Foreskin fibroblast (primary cell): ENCODE measurements at places on chromosomes 5 and 9.

- DNase-seq: peak; percentile 47
Measured at GRCh38 chr5:122311961-122312590, at the start of gene SNCAIP. Gene SNCAIP, plus strand, starts transcription at chr5:122312237. Its CDS starts 78,898 bp downstream, at chr5:122391135.

- DNase-seq: peak; percentile 53
Measured at GRCh38 chr9:2192356-2192979, 177.3 kb downstream of the SMARCA2 start.

DNA sequence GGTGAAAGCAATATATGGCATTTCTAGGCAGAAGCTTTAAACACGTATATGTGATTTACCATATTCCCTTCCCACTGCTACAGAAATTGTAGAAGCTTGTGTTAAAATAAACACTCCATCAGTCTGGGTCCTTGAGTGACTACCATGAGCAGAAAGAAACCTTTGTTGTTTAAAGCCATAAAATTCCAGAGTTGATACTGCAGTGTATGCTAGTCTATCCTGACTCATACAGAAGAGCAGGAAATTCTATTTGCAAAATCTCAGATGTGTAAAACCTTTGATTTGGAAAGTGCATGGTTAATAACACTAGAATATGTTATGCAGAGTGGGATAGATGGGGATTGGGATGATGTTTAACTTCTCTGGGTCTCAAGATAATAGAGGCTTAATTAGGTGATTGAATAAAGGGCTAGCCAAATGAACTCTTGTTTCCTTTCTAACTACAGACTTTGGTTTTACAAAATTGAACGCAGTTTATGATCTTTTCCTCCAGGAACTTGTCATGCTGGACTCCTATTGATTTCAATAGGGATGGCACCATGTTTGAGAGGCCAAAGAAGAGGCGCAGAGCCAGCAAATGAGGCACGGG is 282.7 kb upstream of the VLDLR start:
- DNase-seq: no peak

DNA sequence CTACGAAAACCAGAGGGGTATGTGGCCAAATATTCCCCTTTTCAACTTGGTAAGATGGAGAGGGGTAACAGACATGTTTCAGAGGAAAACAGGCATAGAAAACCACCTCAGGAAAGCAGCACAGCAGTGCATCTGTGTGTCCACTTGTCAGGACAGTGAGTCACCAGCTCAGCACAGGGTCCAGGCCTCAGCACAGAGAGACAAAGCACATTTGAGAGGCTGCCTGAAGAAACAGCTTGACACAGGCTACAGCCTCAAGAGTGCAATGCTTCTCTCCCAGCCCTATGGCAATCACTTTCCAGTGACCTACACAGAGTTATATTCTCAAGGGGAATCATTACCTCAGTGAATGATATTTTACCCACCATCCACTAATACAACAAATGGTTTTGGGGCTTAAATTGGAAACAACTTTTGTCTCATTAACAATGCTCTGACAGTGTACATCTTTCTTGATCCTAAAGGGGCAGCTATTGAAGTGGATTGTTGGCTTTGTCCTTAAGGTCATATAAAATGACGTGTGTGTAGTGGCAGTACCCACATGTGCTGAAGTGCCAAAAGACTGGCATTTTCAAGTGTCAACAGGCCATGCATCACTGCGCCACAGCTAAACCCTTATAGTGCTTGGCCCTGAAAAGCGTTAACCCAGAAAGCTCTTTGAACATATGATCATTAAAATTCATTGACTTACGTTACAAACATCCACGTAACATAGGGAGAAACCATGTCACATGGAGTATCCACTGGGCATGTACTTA is 46.4 kb downstream of the ERMP1 start:
- peak; percentile 45 for DNase-seq

DNA sequence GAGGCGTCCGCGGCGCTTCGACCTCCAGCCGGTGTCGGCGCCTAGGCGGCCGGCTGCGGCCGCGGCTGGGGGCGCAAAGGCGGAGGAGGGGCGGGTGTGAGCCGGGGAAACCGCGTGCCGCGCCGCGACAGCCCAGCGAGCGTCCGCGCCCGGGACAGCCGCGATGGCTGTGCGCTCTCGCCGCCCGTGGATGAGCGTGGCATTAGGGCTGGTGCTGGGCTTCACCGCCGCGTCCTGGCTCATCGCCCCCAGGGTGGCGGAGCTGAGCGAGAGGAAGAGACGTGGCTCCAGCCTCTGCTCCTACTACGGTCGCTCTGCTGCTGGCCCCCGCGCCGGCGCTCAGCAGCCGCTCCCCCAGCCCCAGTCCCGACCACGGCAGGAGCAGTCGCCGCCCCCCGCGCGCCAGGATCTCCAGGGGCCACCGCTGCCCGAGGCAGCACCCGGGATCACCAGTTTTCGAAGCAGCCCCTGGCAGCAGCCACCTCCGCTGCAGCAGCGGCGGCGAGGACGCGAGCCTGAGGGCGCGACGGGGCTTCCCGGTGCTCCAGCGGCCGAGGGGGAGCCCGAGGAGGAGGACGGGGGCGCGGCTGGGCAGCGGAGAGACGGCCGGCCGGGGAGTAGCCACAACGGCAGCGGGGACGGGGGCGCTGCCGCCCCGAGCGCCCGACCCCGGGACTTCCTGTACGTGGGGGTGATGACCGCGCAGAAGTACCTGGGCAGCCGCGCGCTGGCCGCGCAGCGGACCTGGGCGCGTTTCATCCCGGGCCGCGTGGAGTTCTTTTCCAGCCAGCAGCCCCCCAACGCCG is 605 bp downstream of the CHSY3 start:
- peak; percentile 14 for DNase-seq

DNA sequence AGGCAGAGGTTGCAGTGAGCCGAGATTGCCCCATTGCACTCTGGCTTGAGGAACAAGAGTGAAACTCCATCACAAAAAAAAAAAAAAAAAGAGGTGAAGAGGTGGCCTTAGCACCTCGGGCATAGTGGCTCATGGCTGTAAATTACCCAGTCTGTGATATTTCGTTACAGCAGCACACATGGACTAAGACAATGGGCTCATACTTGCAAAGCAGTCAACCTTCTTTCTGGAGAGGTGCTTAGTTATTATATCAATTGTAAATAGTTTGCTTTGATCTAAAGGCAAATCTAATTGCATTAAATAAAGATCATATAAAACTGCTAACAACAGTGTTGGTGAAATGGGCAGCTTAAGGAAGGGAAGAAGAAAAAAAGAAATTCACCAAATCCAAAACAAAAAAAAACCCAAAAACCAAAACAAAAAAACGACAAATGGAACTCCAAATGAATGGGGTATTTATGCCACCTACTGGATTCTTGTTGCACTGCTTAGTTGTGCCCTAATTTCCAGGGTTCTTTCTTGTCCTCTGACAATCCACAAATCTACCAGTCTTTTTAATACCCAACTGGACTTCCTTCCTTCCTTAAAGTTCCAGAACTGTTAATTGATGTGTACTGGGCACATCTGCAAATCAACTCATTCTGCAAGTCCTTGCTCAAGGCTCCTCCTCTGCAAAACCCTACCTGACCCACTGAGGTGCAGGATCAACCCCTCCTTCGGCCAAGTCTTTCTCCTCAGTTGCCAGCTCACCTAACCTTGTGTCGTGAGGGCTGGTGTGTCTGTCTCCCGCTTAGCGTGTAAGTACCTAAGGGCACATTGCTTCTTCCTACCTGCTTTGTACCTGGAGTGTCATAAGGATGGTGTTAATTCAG is 35.0 kb upstream of the DMRT1 start:
- peak; percentile 62 for DNase-seq

- no peak for DNase-seq
Measured at GRCh38 chr9:90958328-90958727, 156.7 kb downstream of the SYK start.

GRCh38 chr9:100670719-100671118 is 92.8 kb downstream of the CAVIN4 start:
- DNase-seq: no peak
